Tibial nerve (tissue), 4 donors: ENCODE measurements at places on chromosomes 6 and 20. TPM values are rescaled to one million over a fixed set of nuclear protein-coding genes. Genes with fewer than 3 reads are reported as not detected.

The PNLDC1 gene
- not detected for total RNA-seq

The PRR3 gene
- total RNA-seq: 8.0 TPM

The MARCKS gene
- total RNA-seq: 161 TPM

The STMND1 gene
- total RNA-seq: not detected

The SLCO4A1 gene
- 51.9 TPM for total RNA-seq

The GPR6 gene
- not detected for total RNA-seq

The CAPN11 gene
- 6.3 TPM for total RNA-seq

The PANK2 gene
- 58.2 TPM for total RNA-seq

GRCh38 chr6:30171677-30172471 is 8.5 kb downstream of the TRIM15 start:
- H3K27me3 ChIP-seq: peaks cover 88% of the 10 kb centered on the region
- H3K27ac ChIP-seq: no peak overlapping the region
- H3K4me3 ChIP-seq: no peak overlapping the region
- no peak for DNase-seq

DNA sequence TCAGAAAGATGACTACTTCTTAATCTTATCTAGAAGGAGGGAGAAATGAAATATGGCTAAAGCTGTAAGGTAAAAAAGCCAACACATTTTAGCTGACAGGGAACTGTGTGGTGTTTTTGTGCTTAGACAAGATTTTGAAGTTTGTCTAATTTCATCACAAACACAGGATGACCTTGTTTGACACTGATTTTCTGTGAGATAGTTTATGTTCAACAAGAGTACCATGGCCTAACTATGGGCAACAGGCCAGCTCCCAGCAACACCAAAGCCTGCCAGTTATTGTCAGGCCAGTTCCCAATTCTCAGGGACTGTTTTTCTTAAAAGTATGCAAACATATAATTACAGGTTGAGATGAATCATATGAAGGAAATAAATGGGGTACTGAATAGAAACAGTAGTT is 5.5 kb upstream of the ABCF1 start:
- H3K4me3 ChIP-seq: no peak overlapping the region
- no peaks in the 10 kb centered on the region for H3K27me3 ChIP-seq

DNA sequence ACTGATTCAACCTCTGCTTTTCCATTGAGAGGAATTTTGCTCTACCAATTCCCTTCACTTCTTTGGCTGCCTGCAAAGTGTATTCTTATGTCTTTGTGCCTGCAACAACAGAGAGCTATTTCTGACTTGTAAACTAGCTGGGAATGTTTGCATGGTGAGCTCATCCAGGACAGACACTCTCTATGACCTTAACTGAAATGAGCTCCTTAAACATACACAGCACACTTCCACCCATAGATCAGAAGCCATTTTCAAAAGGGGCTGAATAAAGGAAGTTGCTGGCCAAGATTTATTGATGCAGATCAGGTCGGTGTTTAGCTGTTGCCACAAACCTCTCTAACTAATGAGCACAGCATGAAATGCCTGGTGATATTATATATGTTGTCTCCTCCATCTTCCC is 377.7 kb downstream of the BTBD9 start:
- H3K4me3 ChIP-seq: no peak overlapping the region
- no peak overlapping the region for H3K27ac ChIP-seq
- H3K4me1 ChIP-seq: peaks cover 30% of the 10 kb centered on the region

GRCh38 chr6:43075670-43076463 is at the start of gene PTK7:
TSS of gene PTK7 (plus strand) at chr6:43076314. CDS start at chr6:43076489, 175 bp downstream.
- H3K4me3 ChIP-seq: peak within 1 kb of the TSS; percentile 42
- H3K27me3 ChIP-seq: no peaks in the 10 kb centered on the region
- DNase-seq: no peak
- peaks cover 45% of the 10 kb centered on the region for H3K36me3 ChIP-seq
- no peak within 1 kb of the TSS for H3K27ac ChIP-seq

- H3K27me3 ChIP-seq: no peaks in the 10 kb centered on the region
- H3K4me1 ChIP-seq: no peaks in the 10 kb centered on the region
- no peaks in the 10 kb centered on the region for H3K36me3 ChIP-seq
- no peak overlapping the region for H3K4me3 ChIP-seq
Observed at GRCh38 chr6:11744753-11745152, 33.9 kb downstream of the ADTRP start.

GRCh38 chr6:166365806-166366205 is 16.9 kb downstream of the MPC1 start:
- no peaks in the 10 kb centered on the region for H3K27me3 ChIP-seq
- H3K4me3 ChIP-seq: no peak overlapping the region
- no peak for DNase-seq
- peak overlapping the region; percentile 1 for H3K27ac ChIP-seq
- H3K4me1 ChIP-seq: peaks cover under 1% of the 10 kb centered on the region

GRCh38 chr6:20412682-20413073 is 11.0 kb downstream of the E2F3 start:
- H3K4me3 ChIP-seq: no peak overlapping the region
- no peaks in the 10 kb centered on the region for H3K4me1 ChIP-seq
- no peak overlapping the region for H3K27ac ChIP-seq
- DNase-seq: no peak
- no peaks in the 10 kb centered on the region for H3K27me3 ChIP-seq

- H3K27ac ChIP-seq: no peak overlapping the region
- no peak for DNase-seq
- H3K4me3 ChIP-seq: no peak overlapping the region
- H3K4me1 ChIP-seq: no peaks in the 10 kb centered on the region
- H3K36me3 ChIP-seq: no peaks in the 10 kb centered on the region
- no peaks in the 10 kb centered on the region for H3K27me3 ChIP-seq
Observed at GRCh38 chr6:15854826-15855710, 192.2 kb upstream of the DTNBP1 start.

- H3K27me3 ChIP-seq: no peaks in the 10 kb centered on the region
- no peak overlapping the region for H3K4me3 ChIP-seq
- no peaks in the 10 kb centered on the region for H3K4me1 ChIP-seq
- no peaks in the 10 kb centered on the region for H3K36me3 ChIP-seq
- DNase-seq: no peak
Observed at GRCh38 chr6:24270011-24270410, 87.8 kb downstream of the DCDC2 start.

- H3K27me3 ChIP-seq: no peaks in the 10 kb centered on the region
- no peak overlapping the region for H3K4me3 ChIP-seq
- H3K36me3 ChIP-seq: no peaks in the 10 kb centered on the region
- H3K27ac ChIP-seq: no peak overlapping the region
- H3K4me1 ChIP-seq: no peaks in the 10 kb centered on the region
- no peak for DNase-seq
Observed at GRCh38 chr6:57283106-57283505, 34.3 kb upstream of the PRIM2 start.

DNA sequence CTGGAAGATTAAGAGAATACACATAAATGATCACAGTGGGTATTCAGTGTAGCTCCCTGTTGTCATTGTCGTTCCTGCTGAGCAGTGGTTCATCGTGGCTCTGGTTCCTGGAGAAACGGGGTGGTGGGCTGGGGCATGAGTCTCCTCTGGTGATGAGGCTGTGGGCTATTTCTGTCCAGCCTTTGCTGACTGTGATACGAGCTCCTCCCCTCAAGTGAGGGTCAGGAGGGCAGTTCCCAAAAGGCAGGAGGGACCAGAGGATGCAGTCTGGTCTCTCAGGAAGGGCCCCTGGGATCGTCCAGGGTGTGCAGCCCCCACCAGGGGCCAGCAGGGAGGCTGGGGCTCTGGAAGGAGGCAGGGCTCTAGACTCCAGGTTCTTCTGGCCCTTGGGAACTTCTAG is 31.1 kb upstream of the DLGAP4 start:
- DNase-seq: no peak
- H3K36me3 ChIP-seq: no peaks in the 10 kb centered on the region
- no peaks in the 10 kb centered on the region for H3K4me1 ChIP-seq
- H3K27ac ChIP-seq: no peak overlapping the region
- H3K4me3 ChIP-seq: no peak overlapping the region

GRCh38 chr6:162773996-162774395 is 46.2 kb downstream of the PACRG start:
- no peak overlapping the region for H3K27ac ChIP-seq
- H3K36me3 ChIP-seq: no peaks in the 10 kb centered on the region
- H3K4me1 ChIP-seq: no peaks in the 10 kb centered on the region
- H3K27me3 ChIP-seq: no peaks in the 10 kb centered on the region

- H3K4me1 ChIP-seq: no peaks in the 10 kb centered on the region
- H3K4me3 ChIP-seq: no peak overlapping the region
- H3K27me3 ChIP-seq: no peaks in the 10 kb centered on the region
- no peaks in the 10 kb centered on the region for H3K36me3 ChIP-seq
- no peak overlapping the region for H3K27ac ChIP-seq
- no peak for DNase-seq
Observed at GRCh38 chr6:90156861-90157260, 139.8 kb downstream of the BACH2 start.

DNA sequence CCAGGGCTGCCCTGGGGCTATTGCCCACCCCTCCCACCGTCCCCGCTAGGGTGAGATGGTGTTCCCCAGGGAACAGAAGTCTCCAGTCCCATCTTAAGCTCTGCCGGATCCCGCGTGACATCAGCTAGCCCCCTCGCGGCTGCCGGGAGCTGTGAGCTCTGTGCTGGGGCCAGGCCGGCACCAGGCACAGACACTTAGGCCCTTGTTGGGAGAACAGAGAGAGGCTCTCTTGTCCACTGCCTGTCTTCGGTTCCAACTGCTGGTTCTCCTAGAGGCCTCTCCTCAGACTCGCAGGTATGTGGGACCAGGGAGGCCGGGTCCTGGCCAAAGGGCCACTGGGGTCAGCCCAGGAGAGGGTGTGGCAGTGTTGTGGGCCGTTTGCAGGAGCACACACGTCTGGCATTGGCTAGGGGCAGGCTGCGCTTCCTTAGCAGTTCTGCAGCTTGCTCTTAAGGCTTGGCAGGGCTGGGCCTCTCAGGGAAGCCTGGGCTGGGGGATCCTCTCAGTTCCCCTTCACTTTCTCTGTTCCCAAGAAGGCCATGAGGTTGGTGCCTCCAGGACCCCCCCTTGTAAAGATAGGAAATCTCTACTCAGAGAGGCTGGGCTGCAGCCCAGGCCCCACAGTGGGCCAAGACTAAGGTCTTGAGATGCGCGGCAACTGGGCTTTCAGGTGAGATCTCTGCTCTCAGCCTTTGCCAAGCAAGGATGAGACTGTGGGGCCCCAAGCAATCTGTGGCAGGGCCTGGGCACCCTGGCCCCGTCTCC is 6.3 kb downstream of the SGK2 start:
- no peak overlapping the region for H3K4me3 ChIP-seq
- no peaks in the 10 kb centered on the region for H3K27me3 ChIP-seq
- no peak for DNase-seq
- no peak overlapping the region for H3K27ac ChIP-seq

DNA sequence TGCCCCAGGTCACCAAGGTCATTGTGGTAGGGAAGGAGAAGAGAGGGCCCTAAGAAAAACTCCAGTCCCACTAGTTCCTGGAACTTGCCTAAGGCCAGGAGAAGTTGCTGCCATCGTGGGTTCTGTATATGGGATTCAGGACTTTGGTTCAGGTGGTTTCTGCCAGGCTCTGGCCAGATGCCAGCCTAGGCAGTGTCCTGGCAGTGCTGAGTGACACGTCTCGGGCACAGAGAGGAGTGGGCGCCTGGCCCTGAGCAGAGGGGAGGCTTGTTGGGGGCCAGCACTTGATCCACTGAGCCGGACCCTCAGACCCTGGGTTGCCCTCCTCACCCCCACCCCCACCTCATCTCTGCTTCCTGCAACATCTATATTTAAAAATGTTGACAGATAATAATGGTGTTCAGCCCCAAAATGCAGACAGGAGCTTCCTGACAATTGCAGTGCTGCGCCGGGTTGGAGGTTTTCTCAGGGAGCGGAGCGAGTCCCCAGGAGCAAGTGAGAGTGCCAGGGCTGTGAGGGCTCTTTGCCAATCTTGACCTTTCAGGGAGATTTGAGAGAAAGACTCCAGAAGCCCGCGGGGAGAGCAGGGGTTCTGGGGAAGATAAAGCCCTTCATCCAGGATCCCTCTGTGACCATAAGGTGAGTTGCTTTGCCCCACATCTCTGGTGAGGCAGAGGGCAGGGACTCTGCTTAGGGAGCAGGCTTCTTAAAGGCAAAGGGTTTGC is 71.9 kb downstream of the PHACTR3 start:
- no peaks in the 10 kb centered on the region for H3K4me1 ChIP-seq
- no peak for DNase-seq
- H3K27ac ChIP-seq: no peak overlapping the region
- H3K27me3 ChIP-seq: no peaks in the 10 kb centered on the region
- no peaks in the 10 kb centered on the region for H3K36me3 ChIP-seq

DNA sequence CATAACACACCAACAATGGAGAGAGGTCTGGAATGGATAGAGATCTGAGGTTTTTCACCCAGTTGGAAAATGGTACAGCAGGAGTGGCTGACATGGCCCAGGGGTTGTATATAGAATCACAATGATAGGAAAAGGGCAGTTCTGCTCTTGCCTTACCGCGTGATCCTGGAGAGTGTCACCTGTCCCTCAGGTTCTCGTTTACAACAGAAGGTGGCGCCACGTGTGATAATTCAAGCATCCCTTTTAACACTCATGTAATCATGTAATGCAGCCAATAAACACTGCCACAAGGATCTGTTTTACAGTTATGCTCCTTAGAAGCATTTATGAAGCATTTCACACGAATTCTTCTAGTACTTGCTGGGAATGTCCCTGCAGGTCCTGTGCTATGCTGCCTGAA is 12.9 kb upstream of the WFDC2 start:
- no peaks in the 10 kb centered on the region for H3K36me3 ChIP-seq
- no peak for DNase-seq
- H3K27ac ChIP-seq: no peak overlapping the region
- H3K4me1 ChIP-seq: no peaks in the 10 kb centered on the region
- H3K4me3 ChIP-seq: no peak overlapping the region

- H3K4me1 ChIP-seq: no peaks in the 10 kb centered on the region
- H3K27ac ChIP-seq: no peak overlapping the region
- no peak for DNase-seq
- no peak overlapping the region for H3K4me3 ChIP-seq
- H3K36me3 ChIP-seq: no peaks in the 10 kb centered on the region
Observed at GRCh38 chr6:127539272-127539671, 20.1 kb upstream of the MTCL3 start.

DNA sequence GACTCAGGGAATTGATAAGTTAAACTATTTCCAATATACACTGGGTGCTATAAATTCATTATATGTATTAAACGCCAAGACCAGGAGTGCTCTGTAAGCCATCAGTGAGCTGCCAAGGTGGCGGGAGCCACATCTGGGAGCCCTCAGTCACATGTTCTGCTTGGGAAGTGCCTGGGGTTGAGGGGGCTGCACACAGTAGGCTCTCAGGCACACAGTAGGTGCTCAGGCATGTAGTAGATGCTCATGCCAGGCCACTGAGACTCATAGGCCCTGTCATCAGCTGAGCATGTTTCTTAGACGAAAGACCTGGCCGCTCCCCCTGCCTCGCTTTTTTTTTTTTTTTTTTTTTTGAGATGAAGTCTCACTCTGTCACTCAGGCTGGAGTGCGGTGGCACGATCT is 83.3 kb upstream of the BHLHE23 start:
- H3K4me3 ChIP-seq: no peak overlapping the region
- DNase-seq: no peak
- H3K27me3 ChIP-seq: peaks cover 47% of the 10 kb centered on the region
- no peaks in the 10 kb centered on the region for H3K4me1 ChIP-seq
- no peak overlapping the region for H3K27ac ChIP-seq
- no peaks in the 10 kb centered on the region for H3K36me3 ChIP-seq
